NCI-H526 (cell line): ENCODE measurements at places on chromosomes 2 and 18.

DNA sequence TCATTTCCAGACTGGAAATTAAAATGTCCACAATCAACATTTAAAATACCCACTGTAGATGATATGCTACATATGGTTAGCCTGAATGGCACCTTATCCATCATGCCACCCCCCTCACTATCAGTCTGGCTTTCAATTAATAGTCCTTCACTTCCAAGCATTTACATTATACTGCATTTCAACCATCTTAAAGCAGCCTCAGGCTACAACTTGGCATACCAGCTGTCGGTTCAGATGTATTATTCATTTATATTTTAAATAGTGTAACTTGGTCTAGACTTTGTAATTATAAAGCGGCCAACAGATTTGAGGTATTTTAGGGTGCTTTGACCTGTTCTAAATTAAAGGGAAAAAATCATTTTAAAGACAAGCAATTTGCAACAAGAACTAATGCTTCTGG, 2.6 kb downstream of the GCG start:
- DNase-seq: no peak

GRCh38 chr2:162938387-162938786, 99.8 kb upstream of the KCNH7 start:
- DNase-seq: no peak

DNA sequence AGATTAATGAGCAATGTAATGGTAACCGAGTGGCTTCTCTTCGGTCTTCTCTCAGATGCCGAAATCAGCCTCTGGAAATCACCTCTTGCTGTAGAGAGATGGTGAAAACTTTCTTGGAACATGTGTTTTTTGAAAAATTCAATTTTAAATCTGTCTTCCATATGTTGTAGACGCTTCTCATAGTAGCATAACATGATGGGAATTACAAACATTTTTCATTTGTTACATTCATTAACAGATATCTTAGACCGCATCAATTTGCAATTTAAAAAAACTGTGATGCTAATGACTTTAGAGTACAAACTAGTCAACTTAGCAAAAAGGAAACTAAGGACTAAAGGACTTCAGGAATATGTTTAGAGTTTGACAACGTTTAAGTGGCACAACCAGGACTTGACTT, 275.2 kb downstream of the ASXL3 start:
- no peak for DNase-seq

GRCh38 chr18:50573679-50574078, 13.8 kb downstream of the MAPK4 start:
- DNase-seq: no peak
